ENCODE measurements at places on chromosomes 7 and 10. TPM values are rescaled to one million over a fixed set of nuclear protein-coding genes. Genes with fewer than 3 reads are reported as not detected.

GRCh38 chr7:7996568-7996967 lies 28.0 kb downstream of the GLCCI1 start:
- H3K4me3 ChIP-seq, result no peak overlapping the region
- peak overlapping the region; percentile 11 for H3K27ac ChIP-seq
- DNase-seq, result no peak
- H3K27me3 ChIP-seq, result no peaks in the 10 kb centered on the region
- H3K36me3 ChIP-seq, result peaks cover 24% of the 10 kb centered on the region
- H3K4me1 ChIP-seq, result peaks cover 23% of the 10 kb centered on the region

The IKZF1 gene
- total RNA-seq, result 207 TPM

DNA sequence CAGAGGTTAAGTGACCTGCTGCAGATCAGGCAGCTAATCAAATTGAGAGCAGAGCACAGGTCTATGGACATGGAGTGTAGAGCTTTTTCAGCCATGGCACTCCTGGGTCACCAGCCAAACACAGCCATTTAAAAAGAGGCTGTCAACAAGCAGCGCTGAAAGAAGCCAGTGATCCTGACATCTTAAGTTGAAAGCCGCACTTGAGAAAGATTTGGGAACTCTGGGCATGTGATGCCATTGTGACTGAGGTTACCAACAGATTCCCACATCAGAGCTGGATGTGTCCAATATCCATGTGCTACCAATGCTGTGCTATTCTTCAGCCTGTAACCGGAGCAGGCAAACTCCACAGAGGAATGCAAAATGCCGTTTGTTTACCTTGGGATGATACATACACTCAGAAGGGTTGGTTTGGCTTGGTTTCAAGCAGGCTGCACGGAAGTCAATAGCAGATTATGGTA lies 56.2 kb upstream of the ABLIM1 start:
- H3K36me3 ChIP-seq, result no peaks in the 10 kb centered on the region
- DNase-seq, result no peak
- H3K27ac ChIP-seq, result no peak overlapping the region
- no peaks in the 10 kb centered on the region for H3K4me1 ChIP-seq

- no peak for DNase-seq
- no peak overlapping the region for H3K4me3 ChIP-seq
- no peaks in the 10 kb centered on the region for H3K36me3 ChIP-seq
- no peaks in the 10 kb centered on the region for H3K4me1 ChIP-seq
- H3K27me3 ChIP-seq, result peaks cover 10% of the 10 kb centered on the region
Observed at GRCh38 chr10:10054466-10054865, 963.2 kb upstream of the CELF2 start.

DNA sequence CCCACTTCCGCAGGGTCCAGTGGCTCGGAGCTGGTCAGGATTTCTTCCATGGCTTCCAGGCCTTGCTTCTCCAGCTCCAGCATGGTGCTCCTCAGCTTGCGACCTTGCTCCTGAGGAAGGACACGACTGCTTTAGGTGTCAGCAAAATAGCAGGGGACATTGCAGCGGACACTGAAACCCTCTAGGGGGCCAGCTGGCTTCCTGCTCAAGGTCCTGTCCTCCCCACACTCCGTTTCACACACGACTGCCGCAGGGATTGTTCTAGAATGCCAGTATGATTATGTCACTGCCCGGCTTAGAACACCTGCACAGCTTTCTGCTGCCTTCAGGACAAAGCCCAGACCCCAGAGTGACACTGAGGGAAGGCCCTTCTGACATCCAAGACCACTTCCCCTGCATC lies 65.6 kb downstream of the SCRN1 start:
- H3K27ac ChIP-seq, result no peak overlapping the region
- H3K27me3 ChIP-seq, result peaks cover 3% of the 10 kb centered on the region
- DNase-seq, result no peak
- peaks cover 5% of the 10 kb centered on the region for H3K4me1 ChIP-seq
- no peaks in the 10 kb centered on the region for H3K36me3 ChIP-seq

DNA sequence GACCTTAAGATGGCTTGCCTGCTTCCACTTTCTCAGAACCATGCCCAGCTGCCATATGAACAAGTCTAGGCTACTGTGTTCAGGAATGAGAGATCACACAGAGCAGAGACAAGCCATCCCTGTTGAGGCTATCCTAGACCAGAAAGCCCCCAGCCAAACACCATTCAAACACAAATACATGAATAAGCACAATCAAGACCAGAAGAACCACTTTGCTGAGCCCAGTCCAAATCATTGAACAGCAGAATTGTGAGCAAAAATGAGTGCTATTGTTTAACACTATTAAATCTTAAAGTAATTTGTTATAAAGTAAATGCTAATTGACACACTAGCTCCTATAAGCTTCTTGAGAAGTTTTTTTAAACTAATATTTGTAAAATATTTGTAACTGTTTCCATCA lies 79.0 kb upstream of the LYZL1 start:
- H3K36me3 ChIP-seq, result no peaks in the 10 kb centered on the region
- peaks cover 8% of the 10 kb centered on the region for H3K27me3 ChIP-seq
- DNase-seq, result no peak

DNA sequence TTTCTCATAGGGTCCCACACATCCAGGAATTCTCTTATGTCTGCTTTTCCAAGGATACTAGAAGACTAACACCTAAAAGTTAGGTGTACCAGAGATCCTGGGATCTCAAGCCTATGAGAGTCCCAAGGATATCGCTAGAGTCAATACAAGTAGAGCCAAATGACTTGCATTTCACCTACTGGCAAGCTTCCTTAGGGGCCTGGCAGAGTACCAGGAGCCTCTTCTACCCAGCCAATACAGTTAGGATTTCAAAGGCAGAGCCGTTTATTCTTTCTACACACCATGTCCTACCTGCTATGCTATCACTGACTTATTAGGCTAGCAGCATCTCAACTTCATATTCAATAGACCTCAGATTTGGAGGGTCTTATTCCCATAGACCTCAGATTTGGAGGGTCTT lies 53.5 kb upstream of the UNC5B start:
- DNase-seq, result no peak
- no peak overlapping the region for H3K4me3 ChIP-seq
- peaks cover 2% of the 10 kb centered on the region for H3K27me3 ChIP-seq
- no peak overlapping the region for H3K27ac ChIP-seq
- no peaks in the 10 kb centered on the region for H3K36me3 ChIP-seq

DNA sequence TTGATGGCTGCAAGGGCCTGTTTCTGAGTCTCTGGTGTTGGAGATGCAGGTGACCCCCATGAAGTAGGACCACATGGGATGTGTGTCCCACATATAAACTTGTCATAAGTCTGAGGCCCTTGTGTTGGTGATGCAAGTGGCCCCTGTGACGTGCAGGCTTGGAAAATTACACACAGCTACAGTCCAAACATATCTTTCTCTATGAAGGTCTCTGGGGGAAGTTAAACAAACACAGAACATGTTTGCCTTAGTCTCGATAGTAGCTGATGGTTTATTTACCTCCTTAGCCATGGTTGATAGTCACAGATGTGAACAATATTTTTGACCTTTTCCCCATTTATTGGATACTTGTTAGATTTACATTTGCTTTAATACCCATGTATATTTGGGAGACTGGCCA lies 64.7 kb downstream of the ADCY1 start:
- no peaks in the 10 kb centered on the region for H3K36me3 ChIP-seq
- H3K4me3 ChIP-seq, result no peak overlapping the region
- no peak overlapping the region for H3K27ac ChIP-seq
- H3K27me3 ChIP-seq, result peaks cover 2% of the 10 kb centered on the region
- DNase-seq, result no peak

DNA sequence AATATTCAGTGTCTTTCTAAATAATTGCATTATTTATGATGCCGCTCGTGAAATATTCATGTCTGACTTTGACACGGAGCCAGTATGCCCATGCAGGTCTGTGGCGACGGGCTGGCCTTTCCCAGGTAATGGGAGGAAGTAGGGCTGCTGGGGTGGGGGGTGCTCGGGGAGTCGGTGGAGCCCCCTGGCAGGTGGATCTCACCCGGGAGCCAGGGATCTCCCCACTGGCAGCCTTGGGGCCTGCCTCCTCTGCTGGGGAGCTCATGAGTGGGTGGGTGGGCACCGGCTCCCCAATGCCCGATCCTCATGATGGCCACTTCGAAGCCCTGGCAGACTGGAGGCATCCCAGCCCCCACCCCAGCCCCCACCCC lies 52.8 kb downstream of the PWWP2B start:
- no peak for DNase-seq
- H3K4me1 ChIP-seq, result peaks cover 32% of the 10 kb centered on the region
- no peak overlapping the region for H3K4me3 ChIP-seq

The CSGALNACT2 gene
- total RNA-seq, result 32.3 TPM

The CXCL12 gene
- total RNA-seq, result not detected

The SPDYE6 gene
- total RNA-seq, result not detected

- no peaks in the 10 kb centered on the region for H3K36me3 ChIP-seq
- H3K4me1 ChIP-seq, result no peaks in the 10 kb centered on the region
- peaks cover 33% of the 10 kb centered on the region for H3K27me3 ChIP-seq
- DNase-seq, result peak; percentile 58
- H3K4me3 ChIP-seq, result no peak overlapping the region
- no peak overlapping the region for H3K27ac ChIP-seq
Observed at GRCh38 chr10:90751107-90751997, 106.5 kb downstream of the HTR7 start.

The GBF1 gene
- 42.2 TPM for total RNA-seq

GRCh38 chr10:90947030-90947960 lies 26.4 kb upstream of the ANKRD1 start:
- DNase-seq, result no peak
- H3K27me3 ChIP-seq, result peaks cover under 1% of the 10 kb centered on the region
- H3K4me1 ChIP-seq, result peaks cover 7% of the 10 kb centered on the region
- H3K27ac ChIP-seq, result no peak overlapping the region
- no peaks in the 10 kb centered on the region for H3K36me3 ChIP-seq

The KIAA1217 gene
- 0.31 TPM for total RNA-seq

GRCh38 chr10:23073527-23073926 lies 21.9 kb upstream of the MSRB2 start:
- H3K4me3 ChIP-seq, result no peak overlapping the region
- H3K4me1 ChIP-seq, result no peaks in the 10 kb centered on the region
- peaks cover 11% of the 10 kb centered on the region for H3K27me3 ChIP-seq
- no peak overlapping the region for H3K27ac ChIP-seq

The PILRA gene
- total RNA-seq, result 0.76 TPM

- H3K27ac ChIP-seq, result no peak overlapping the region
- peaks cover 7% of the 10 kb centered on the region for H3K27me3 ChIP-seq
- no peaks in the 10 kb centered on the region for H3K36me3 ChIP-seq
- H3K4me1 ChIP-seq, result no peaks in the 10 kb centered on the region
Observed at GRCh38 chr10:131778842-131779241, 122.0 kb upstream of the PPP2R2D start.

All from activated CD4-positive, alpha-beta memory T cell treated with anti-CD3 and anti-CD28 coated beads for 36 hours (primary cell).